ENCODE measurements at places on chromosomes 7 and 10. TPM values are rescaled to one million over a fixed set of nuclear protein-coding genes. Genes with fewer than 3 reads are reported as not detected.
A peak's percentile ranks its signal among the peaks of the same experiment; 100 is the strongest.

CHN2 gene
- 0.44 TPM for total RNA-seq

TDRD1 gene
- not detected for total RNA-seq

- DNase-seq, result peak; percentile 62
These were observed 60.2 kb downstream of the CALML3 start for GRCh38 chr10:5584895-5585516.

GRCh38 chr10:126017961-126018560, 121.7 kb downstream of the FANK1 start:
- DNase-seq, result no peak

GRCh38 chr7:157136372-157136771, 2.4 kb upstream of the UBE3C start:
- DNase-seq, result peak; percentile 92
